ENCODE measurements at places on chromosomes 1 and 21.

DNA sequence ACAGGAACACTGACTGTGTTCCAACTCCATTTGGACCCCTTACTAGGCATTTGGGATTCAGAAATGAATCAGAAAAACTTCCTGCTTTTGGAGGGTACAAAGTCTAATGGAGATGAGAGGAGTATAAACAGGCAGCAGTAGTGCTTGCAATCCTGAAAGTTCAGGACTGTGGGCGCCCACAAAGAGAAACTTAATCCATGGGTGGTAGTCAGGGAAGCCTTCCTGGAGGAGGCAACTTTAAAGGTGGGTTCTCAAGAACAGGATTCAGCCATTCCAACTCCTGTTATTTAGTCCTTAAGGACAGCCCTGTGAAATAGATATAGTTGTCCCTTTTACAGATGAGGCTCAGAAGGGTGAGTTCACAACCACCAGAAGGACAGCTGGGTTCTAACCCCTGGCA is 2.0 kb upstream of the LDLRAP1 start:
- no peak for DNase-seq

DNA sequence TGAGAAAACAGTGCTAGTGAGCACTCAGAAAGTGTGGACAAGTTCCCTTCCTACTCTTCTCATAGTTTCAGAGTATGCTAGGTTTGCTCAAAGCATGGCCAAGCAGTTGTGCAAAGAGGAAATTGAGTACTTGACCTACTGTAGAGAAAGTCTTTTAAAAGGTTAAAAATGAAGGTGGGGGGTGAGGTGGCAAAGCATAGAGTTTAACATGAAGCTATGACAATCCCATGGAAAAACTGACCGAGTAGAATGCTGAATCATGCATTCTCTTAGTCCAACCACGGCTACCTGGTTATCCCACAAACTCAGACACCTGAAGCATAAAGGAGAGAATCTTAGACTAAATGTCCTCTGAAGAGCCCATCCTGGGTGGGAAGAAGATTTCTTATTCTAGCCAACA is 79.9 kb downstream of the PTPN14 start:
- DNase-seq, result no peak

- DNase-seq, result no peak
These were observed 63.9 kb downstream of the OBSCN start for GRCh38 chr1:228271701-228272251.

- no peak for DNase-seq
These were observed 59.4 kb downstream of the AXDND1 start for GRCh38 chr1:179425186-179425585.

GRCh38 chr1:159884296-159884695 is 15.7 kb downstream of the CFAP45 start:
- DNase-seq, result no peak

- no peak for DNase-seq
These were observed 72.5 kb downstream of the SYDE2 start for GRCh38 chr1:85128316-85128715.

GRCh38 chr1:174996476-174996875 is 3.3 kb upstream of the CACYBP start:
- no peak for DNase-seq

DNA sequence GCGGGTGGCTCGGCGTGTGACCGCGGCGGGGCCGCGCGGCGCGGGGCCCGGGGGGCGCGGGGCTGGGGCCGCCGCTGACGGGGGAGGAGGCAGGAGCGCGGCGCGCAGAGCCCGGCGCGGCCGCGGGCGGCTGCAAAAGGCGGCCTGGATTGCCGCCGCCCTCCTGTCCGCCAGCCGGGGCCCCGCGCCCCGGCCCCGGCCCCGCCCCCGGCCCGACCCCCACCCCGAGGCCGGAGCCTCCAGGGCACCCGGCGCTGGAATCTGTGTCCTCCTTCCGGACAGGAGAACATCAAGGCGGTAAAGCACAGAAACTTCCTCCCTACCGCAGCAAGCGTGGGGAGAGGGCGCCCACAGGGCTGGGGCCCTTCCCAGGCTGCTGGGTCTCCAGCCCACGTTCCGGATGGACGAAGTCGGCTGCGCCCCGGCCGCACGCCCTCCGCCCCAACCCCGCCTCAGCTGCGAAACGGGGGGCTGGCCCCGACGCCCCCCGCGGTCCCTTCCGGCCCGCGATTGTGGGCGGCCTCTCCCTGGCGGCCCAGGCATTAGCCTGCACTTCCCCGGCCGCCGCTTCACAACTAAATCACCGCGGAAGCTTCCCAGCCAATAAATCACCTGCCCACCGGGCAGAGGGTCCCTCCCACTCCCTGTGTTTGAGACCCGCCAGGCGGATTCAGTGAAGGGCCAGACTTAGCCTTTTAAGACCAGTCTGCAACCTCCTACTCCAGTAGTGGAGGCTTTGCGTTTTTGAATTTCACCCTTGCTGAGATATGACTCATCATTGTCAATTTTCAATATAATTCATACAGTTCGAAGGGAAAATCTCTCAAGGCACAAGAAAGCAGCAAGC is 106.0 kb downstream of the SLC45A1 start:
- DNase-seq, result no peak

DNA sequence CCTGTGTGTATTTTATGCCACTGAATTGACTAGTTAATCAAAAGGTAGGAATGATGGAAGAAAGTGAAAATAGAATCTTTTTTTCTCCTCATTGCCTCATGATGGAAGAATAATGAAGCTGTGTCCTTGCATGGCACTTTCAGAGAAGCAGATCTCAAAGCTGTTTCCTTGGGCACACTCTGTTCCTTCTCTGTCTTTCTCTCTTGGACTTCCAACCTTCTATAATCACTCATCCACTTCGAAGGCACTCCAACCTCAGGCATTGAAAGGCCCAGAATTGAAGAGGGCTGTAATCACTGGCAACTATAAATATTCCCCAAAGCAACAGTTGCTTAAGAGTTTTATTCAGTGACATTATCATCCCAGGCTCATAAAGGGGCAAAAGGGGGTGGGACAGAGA is 31.1 kb upstream of the DNASE2B start:
- DNase-seq, result no peak

DNA sequence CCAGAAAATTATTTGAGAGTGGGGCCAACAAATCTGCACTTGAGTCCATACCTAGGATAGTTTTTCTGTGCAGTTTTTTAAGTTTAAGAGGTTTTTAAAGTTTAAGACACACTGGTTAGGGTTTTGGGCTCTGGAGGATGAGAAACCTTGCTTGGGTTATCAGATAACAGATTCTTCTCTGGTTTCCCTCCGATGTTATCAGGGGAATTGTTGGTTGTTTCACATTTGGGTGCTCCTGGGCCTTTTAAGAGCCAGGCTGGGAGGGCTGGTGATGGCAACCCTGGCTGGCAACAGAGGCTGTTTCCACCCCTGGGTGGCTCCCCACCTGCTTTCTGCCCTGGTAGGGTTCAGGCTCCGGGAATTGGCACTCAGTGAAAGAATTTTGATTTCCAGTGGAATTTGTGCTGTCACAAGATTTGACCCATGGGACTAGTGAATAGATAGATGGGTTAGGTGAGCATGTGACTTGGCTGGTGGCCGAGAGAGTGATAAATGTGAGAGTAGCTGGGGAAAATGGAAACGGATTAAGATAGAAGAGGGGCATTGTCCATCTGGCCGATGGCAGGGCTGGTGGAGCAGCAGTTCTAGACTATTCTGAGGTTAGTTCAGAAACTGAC is 14.8 kb downstream of the VANGL1 start:
- no peak for DNase-seq

DNA sequence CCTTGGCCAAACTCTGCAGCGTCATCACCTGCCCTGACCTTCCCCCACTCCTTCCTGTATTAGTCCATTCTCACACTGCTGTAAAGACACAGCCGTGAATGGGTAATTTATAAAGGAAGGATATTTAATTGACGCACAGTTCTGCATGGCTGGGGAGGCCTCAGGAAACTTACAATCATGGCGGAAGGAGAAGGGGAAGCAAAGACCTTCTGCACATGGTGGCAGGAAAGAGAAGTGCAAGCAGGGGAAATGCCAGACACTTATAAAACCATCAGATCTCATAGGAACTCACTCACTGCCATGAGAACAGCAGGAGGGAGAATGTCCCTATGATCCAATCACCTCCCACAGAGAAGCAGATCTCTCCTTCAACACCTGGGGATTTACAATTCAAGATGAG is 408.5 kb downstream of the PTPRU start:
- no peak for DNase-seq

DNA sequence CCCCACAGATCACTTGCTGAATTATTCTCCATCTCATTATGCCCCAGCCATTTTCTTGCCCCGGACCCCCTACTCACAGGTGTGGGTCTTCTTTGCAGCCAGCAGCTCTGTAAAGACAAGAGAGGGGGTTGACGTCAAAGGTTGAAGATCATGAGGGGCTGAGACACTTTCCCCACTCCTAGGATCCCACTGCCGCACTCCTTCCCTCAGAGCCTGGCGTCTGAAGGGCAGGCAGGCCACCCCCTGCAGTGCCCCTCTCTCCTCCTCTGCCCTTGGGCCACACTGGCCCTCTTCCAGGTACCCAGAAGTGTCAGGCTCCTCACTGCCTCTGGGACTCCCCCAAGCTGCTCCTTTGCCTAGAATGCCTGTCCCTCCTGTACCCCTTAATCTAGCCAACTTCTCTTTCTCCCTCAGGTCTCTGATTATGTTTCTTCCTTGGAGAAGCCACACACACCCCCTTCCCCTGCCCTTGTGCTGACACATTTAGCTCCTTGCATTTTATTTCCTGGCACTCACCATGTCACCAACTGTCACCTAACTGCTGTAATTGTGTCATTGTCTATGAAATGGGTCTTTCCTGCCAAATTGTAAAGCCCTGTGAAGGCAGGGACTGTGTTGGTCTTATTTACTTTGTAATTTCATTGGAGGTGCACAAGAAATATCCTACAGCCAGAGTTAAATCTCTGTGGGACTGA is 2.1 kb downstream of the RORC start:
- DNase-seq, result no peak

DNA sequence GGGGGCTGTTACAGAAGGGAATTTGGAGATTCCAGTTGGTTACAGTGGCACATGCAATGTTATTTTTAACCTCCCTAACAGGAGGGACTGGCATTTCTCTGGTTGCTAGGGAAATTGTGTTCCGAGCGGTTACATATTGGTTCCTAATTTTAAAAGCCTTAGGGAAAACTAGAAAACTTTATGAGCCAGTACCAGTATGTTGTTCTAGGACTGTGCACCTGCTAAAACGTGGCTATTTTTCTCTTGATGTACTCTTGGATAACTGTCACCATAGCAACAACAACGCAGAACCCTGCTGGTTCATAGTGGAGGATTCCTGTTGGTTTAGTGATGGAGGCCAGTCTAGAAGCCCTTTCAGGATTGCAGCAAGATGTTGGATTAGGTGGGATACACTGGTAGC is 68.9 kb upstream of the PGBD5 start:
- no peak for DNase-seq

GRCh38 chr1:3184666-3185065 is 115.7 kb downstream of the PRDM16 start:
- no peak for DNase-seq

- no peak for DNase-seq
These were observed 4.0 kb downstream of the CFAP45 start for GRCh38 chr1:159895836-159896545.

DNA sequence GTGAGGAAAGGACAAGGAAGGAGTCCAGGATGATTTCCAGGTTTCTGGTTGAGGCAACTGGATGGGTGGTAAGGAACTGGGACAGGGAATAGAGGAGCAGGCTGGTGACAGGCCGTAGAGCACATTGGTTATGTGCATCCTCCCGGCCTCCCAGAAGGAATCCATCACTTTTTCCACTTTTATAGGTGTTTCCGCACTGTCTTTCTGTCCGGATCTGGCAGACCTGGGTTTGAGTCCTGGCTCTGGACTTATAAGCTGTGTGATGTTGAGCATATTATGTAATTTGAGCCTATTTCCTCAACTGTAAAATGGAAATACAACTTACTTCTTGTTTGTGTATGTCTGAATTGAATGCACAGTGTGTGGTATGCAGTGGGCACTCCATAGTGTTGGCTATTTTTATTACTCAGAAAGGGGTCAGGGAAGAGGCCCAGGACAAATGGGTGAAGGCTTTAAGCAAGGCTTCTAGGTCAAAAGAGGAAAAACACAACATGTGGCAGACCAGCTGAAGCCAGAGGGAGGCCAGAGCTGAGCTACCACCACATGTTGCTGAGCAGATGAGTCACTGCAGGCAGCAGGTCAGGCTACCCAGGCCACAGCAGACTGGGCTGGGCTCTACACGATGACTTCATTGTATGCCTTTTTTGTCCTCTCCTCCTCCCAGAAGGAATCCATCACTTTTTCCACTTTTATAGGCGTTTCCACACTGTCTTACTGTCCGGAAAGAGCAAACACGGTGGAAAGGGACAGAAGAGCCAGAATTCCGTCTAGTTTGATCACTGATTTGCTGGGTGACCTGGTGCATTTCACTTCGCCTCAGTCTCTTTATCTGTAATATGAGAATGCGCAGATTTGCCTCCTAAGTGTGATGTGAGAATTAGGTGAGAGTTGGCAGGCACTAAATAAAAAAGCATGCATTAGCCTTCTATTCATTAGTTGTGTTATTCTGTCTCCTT is 791 bp upstream of the MAST2 start:
- DNase-seq, result no peak

DNA sequence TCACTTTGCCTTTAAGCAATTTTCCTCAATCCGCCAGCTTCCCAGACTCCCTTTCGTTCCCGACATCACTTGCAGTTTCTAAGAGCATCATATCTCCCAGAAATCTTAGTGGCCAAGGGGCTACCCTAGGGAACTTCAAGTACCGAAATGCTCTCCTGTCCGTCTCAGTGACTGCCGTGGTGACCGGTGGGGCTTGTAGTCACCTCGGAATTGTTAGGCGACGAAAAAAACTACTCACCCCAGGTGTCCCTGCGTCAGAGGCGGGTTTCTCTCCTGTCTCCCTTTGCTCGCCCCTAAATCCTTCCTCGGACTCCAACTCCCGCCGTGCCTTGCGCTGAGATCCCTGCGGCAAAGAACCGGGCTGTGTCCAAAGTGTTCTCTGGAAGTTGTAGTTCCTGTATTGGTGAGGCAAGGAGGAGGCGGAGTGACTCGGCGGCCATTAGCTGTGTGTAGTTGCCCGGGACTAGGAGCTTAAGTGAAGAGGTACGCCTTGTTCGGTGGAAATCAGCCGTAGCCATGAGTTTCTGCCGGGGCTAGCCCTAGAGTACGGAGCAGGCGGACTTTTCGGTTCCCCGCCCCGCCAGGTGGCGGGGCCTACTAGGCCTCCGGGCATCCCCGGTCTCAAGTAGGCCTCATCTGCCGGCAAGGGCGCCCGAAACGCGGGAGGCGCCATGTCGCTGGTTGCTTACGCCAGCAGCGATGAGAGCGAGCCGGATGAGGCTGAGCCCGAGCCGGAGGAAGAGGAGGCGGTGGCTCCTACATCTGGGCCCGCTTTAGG is at the start of gene PRCC:
Gene PRCC (plus strand): TSS at position 435 of the 778 bp plus-strand sequence. CDS start 237 bp downstream, at position 672.
- DNase-seq, result peak; percentile 44
